Anterior cingulate cortex (tissue), 58 donors: ENCODE measurements at places on chromosomes 6 and 20.

DNA sequence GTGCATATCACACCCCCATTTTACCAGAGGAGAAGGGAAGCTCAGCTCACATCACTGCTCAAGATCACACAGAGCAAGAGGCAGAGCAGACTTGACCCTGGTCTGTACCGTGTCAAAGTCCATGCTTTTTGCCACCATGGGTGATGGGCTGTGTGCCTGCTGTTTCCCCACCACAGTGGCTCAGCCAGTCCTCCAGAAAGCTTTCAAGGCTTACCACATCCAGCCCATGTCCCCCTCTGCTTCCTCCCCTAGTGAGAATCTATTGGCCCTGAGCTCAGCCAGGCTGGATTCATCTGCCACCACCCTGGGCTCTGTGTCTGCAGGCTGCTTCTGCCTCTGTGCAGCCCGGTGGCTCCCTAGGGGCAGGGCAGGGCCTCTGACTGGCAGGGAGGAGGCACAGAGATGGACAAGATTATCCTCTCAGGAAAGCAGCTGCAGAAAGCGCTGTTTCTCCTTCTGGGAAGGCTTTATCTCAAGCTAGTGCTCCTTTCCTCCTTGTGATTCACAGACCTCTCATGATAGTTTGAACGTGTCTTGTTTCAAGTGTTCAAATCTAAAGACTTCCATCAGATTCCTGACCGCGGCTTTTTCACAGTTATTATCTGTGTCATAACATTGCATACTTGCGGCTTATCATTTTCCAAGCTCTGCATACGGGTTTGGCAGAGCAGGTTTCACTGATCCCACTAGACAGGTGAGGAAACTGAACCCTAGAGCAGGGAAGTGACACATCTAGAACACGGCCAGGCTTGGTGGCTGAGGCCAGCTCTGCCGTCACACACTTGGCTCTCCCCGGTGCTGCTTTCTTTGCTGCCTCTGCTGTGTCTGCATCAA, 37.4 kb downstream of the VEGFA start:
- DNase-seq = no peak

- DNase-seq = peak; percentile 50
Observed at GRCh38 chr20:63495741-63496595, 2.9 kb downstream of the EEF1A2 start.

- DNase-seq = no peak
Observed at GRCh38 chr6:44740566-44741120, 353.1 kb downstream of the CDC5L start.

- no peak for DNase-seq
Observed at GRCh38 chr6:124683507-124683906, 278.7 kb upstream of the RNF217 start.

DNA sequence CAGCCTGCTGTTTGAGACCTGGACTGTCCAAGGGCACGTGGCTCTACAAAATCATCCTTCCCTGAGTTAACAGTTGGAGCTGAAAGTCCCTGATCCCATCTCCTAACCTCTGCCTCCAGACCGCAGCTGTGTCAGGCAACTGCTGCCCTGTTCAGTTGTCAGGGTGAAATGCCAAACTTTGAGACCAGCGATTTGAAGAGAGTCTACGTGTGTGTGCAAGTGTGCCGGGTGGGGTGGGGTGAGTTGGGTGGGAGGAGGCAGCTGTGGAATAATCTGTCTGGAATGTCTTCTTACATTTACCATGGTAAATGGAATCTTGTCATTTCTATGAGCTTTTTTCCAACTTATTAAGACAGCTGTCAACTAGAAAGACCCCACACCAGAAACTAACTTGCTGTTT, 81.0 kb upstream of the FAM8A1 start:
- no peak for DNase-seq
